ENCODE measurements at places on chromosomes 1 and 21.
A peak's percentile ranks its signal among the peaks of the same experiment; 100 is the strongest.

GRCh38 chr1:113292603-113293255 lies 97.6 kb upstream of the MAGI3 start:
- no peak for DNase-seq

DNA sequence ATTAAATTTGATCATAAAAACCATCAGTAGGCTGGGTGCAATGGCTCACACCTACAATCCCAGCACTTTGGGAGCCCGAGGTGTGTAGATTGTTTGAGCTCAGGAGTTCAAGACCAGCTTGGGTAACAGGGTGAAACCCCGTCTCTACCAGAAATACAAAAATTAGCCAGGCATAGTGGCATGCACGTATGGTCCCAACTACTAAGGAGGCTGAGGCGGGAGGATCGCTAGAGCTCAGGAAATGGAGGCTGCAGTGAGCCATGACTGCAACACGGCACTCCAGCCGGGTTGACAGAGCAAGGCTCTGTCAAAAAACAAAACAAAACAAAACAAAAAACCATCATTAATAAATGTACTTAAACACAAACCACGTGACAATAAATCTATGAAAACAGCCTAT lies 61.0 kb downstream of the ARID4B start:
- DNase-seq: no peak

- DNase-seq: peak; percentile 19
These were observed 25.7 kb upstream of the PDE9A start for GRCh38 chr21:42627527-42628289.

- DNase-seq: no peak
These were observed 23.2 kb downstream of the FUBP1 start for GRCh38 chr1:77955709-77956108.

GRCh38 chr1:16088996-16089395 lies 15.5 kb upstream of the FAM131C start:
- no peak for DNase-seq

DNA sequence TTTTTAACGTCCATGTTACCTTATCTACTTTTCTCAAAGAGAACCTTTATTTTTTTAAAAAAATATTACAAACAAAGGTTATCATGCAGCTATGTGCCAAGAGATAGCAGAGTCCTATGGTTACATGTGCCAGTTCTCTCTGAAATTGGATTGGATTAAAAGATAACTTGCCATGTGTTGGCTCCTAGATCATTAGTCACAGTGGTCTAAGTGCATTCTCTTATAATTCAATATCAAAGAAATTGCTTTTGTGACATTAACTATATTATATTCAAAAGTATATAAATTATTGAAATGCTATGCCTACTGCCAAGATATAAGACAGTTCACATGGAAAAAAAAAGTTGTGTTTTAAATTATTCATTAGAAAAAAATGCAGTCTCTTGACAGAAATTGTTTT lies 494.2 kb downstream of the NEGR1 start:
- DNase-seq: no peak

- no peak for DNase-seq
These were observed 9.7 kb upstream of the LYST start for GRCh38 chr1:235876402-235876841.

- DNase-seq: no peak
These were observed 48.9 kb downstream of the NME7 start for GRCh38 chr1:169318536-169319244.

DNA sequence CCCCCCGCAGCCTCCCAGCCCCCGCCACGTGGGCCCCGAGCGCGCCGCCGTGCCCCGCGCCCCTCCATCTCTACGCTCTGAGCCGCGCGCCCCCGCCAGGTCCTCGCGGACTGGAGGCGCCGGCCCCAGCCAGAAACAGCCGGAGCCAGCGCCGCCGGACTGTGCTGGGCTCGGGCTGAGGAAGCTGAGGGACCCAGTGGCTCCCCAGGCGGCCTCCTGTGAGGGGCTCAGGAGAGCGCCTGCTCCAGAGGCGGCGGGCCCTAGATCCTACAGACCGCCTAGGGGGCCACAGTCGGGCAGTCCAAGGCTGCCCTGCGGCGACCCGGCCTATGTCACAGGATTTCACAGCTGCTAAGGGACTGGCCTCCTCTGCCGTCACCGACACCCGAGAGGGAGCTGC lies 82.1 kb downstream of the NENF start:
- no peak for DNase-seq

GRCh38 chr1:231446138-231446537 lies 24.1 kb upstream of the EGLN1 start:
- DNase-seq: no peak

DNA sequence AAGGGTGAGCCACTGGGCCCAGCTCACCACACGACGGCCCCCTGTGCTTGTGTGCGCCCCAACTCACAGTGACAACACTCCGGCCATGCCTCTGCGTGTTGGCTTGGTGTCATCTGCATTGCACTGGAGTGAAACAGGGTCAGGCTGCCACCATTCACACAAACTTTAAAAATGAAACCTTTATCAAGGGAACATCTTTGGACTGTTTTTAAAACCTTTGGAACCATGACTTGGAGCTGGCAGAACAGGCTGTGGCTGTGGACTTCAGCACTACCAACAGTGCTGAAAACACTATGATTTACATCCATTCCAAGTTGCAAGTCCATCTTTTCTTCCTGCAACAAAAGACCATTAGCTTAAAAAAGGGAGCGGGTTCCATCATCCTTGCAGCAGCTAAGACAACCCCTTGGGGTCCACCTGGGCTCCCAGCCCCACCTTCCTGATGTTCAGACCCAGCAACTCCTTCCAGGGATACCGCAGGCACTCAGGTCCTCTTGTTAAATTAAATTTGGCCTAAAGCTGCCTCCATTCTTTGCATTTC lies 25.6 kb downstream of the POFUT2 start:
- no peak for DNase-seq

DNA sequence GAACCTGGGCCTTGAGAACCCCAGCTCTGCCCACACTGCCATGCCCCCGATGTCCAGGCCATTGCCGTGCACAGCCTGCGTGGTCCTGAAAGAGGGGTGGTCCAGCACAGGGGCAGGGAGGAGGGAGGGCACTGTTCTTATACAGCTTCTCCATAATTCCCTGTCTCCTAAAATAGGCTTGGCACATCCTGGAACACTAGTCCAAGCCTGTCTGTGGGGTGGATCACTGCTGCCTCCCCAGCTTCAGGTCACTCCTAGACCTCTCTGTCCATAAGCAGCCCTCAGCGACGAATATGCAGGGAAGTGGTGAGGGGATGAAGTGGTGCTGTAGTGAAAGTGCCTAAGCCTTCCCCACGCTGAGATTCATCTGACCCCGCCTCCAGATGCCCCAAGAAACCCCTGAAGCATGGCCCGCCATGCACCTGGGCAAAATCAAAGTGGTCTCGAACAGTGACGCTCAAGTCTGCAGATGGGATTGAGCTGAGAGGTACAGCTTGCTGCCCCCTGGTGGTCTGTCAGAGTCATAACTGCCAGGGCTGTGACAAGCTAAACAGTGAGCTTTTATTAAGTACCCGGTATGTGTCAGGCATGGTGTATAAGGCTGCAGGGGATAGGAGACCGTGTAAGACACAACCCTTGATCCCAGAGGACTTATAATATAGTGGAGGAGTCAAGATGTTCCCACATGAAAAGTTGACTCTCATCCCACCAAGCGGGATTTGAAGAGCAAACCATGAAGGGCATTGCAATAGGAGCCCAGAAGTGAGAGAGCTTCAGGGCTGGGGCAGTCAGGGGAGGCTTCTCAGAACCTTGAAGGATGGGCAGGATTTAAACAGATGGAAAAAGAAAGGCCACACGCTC lies 66.6 kb downstream of the FAM163A start:
- peak; percentile 42 for DNase-seq

DNA sequence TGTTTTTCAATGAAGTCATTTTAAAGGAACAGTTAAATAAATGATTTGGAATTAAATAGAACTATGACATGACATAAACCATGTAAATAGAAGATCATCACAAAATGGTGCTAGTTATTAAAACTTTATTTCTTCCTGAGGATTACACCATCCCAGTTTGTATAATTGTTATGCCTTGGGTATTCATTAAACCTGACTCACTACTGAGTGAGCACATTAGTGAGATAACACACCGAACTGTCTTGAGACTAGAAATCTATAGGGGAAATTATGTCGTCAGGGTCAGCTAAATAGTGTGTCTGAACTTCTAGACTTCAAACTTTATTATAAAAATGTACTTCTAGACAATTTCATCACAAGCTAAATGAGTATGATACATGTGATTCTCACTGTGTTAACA lies 189.4 kb downstream of the NCAM2 start:
- no peak for DNase-seq

GRCh38 chr1:209648346-209648745 lies 3.9 kb downstream of the LAMB3 start:
- no peak for DNase-seq

GRCh38 chr1:15046487-15047165 lies 106.9 kb upstream of the TMEM51 start:
- DNase-seq: no peak

DNA sequence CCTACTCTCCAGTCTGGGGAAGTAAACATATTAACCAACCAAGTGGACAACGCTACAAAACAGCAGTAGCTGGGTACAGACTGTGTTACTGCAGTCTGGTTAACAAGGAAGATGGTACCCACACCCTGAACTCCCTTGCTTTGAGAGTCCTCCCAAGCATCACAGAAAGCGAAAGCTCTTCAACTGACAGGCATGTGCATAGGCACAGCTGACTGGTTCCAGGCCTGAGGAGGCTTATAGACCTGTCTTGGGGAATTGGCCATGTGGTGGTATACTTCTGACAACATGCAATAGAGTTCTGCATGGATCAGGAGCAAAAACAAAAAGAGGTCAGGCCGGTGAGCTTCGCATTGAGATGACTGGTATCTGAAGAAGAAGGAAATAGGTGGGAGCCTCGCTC lies 17.4 kb downstream of the LMX1A start:
- DNase-seq: no peak

DNA sequence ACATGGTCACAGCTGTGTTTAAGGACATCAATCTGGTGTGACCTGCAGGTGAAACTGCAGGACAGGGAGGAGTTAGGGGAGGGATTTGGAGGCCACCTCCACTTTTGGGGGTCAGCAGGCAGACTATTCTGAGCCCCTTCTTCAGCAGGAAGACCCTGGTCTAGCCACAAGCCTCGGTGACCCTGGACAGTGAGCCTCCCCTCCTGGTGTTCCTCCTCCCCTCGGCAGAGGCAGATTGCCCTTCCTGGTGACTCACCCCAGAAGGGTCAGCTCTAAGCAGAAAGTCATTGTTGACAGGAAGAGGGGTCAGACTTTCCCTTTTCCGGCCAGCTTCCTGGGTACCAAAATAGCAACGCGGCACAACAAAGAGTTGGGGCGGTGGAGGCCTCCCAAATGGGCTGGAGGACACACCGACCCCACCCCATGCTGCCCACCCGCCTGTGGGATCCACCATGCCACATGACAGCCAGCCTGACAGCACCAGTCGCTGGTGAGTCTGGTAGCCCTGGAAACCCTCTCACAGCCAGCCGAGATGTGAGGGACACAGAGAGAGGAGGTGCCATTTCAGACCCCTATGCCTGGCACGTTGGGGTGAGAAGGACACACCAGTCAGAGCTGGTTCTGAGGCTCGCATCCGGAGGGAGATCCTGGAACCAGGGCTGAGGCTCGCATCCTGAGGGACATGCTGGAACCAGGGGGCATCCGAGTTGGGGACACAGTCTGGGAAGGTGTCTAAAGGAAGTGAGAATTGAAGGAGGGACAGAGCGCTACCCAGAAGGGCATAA lies 14.7 kb upstream of the CSF1 start:
- no peak for DNase-seq

DNA sequence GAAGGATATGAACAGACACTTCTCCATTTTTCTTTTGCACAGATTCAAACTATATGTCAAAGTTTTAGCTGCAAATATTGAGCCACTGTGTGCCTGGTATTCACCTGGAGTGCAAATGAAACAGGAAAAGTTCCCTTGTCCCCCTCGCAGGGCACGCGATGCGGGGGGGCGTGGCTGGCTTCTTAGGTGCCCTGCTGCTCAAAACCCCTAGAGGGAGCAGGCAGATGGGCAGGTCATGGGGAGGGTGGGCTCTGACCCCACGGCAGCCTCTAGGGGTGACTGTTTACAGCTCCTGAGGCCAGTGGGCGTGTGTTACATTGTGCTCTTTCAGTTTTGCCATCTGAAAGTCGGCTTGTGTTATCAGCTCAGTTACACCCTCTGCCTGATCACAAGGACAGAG lies 931.2 kb upstream of the B3GALT2 start:
- DNase-seq: no peak

GRCh38 chr1:7265771-7266371 lies 480.6 kb downstream of the CAMTA1 start:
- peak; percentile 46 for DNase-seq

DNA sequence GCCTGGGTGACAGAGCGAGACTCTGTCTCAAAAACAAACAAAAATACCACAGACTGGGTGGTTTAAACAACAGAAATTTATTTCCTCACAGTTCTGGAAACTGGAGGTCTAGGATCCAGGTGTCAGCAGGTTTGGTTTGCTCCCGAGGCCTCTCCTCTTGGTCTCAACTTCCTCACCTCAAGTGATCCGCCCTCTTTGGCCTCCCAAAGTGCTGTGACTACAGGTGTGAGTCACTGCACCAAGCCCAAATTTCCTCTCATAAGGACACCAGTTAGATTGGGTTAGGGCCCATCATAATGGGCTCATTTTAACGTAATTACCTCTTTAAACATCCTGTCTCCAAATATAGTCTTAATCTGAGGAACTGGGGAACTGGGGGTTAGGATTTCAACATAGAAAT lies 35.5 kb downstream of the MFSD2A start:
- DNase-seq: no peak

GRCh38 chr1:182383037-182383661 lies 8.4 kb downstream of the GLUL start:
- no peak for DNase-seq

- no peak for DNase-seq
These were observed 1.1 kb downstream of the WARS2 start for GRCh38 chr1:119139403-119139802.

- no peak for DNase-seq
These were observed 544 bp upstream of the CCT8 start for GRCh38 chr21:29074007-29074376.

GRCh38 chr1:227735539-227736285 lies 477 bp downstream of the SNAP47 start:
- DNase-seq: no peak

- no peak for DNase-seq
These were observed 27.5 kb downstream of the SH3BGR start for GRCh38 chr21:39479164-39479813.

DNA sequence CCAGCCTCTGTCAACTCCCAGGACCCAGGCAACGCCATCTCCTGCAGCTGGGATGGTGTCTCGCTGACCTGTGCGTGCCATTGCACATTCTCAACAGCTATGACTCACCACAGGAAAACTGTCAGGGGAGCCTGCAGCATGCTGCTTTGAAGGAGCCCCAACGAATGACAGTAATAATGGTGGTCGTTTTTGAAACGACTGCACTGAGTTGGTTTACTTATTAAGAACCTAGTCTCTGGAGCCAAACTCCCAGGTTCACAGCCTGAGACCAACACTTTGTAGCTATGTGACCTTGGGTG lies 21.6 kb downstream of the TCEA3 start:
- no peak for DNase-seq

GRCh38 chr21:21226472-21226871 lies 228.3 kb downstream of the NCAM2 start:
- no peak for DNase-seq

GRCh38 chr1:222161676-222162075 lies 386.2 kb downstream of the HHIPL2 start:
- DNase-seq: no peak

- DNase-seq: no peak
These were observed 149.5 kb downstream of the FGGY start for GRCh38 chr1:59446257-59446901.
